ENCODE measurements at places on chromosomes 13 and 19. TPM values are rescaled to one million over a fixed set of nuclear protein-coding genes. Genes with fewer than 3 reads are reported as not detected.

Gene SPPL2B
- 49.2 TPM for total RNA-seq

Gene CYP4F2
- not detected for total RNA-seq

Gene SLC10A2
- total RNA-seq = not detected

Gene SHD
- total RNA-seq = 18.1 TPM

Gene RFXAP
- total RNA-seq = 5.3 TPM

Gene PCDH20
- 2.9 TPM for total RNA-seq

Gene OR10H1
- not detected for total RNA-seq

Gene COX6B2
- total RNA-seq = 0.72 TPM

Gene ONECUT3
- total RNA-seq = not detected

Gene POSTN
- total RNA-seq = 795 TPM

Gene TMEM238
- total RNA-seq = 4.2 TPM

Gene ADAMTS10
- 24.8 TPM for total RNA-seq

Gene KL
- total RNA-seq = 2.3 TPM

Gene MCEMP1
- not detected for total RNA-seq

Gene AMH
- total RNA-seq = 1.4 TPM

Gene GRK1
- total RNA-seq = not detected

Gene KASH5
- not detected for total RNA-seq

Gene UHRF1
- total RNA-seq = 24.1 TPM

Gene POU2F2
- 2.1 TPM for total RNA-seq

Gene KIR2DL4
- total RNA-seq = not detected

Gene EDNRB
- total RNA-seq = 39.4 TPM

Gene VSTM1
- total RNA-seq = not detected

Gene CLDND2
- total RNA-seq = not detected

Gene RGCC
- 36.6 TPM for total RNA-seq

Gene UGGT2
- total RNA-seq = 64.8 TPM

Gene DDA1
- 7.6 TPM for total RNA-seq

Gene ZNF628
- total RNA-seq = 4.4 TPM

Gene SYNGR4
- total RNA-seq = not detected

Gene CPB2
- not detected for total RNA-seq

Gene SYNE4
- 1.9 TPM for total RNA-seq

Gene NPHS1
- total RNA-seq = not detected

Gene HS6ST3
- 1.8 TPM for total RNA-seq
